ENCODE measurements at places on chromosomes 7 and 10.

GRCh38 chr10:85544956-85545355, 821.6 kb downstream of the GRID1 start:
- no peak for DNase-seq

GRCh38 chr10:26448706-26449435, 10.7 kb downstream of the APBB1IP start:
- peak; percentile 58 for DNase-seq

DNA sequence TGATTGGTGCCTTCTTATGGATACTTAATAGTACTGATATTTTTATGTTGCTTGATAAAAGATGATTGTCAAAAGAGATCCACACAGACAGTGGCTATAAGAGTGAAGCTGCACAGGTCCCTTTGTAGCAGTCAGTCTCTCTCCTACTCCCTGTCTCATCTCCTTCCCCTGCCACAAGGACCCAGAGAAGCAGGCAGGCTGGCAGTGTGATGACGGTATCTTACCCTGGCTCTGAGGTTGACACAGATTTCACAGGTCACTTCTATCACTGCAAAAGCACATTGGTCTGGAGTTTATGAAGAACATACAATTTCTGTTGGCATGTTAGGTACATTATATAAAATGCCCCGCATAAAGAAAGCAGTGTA, 64.4 kb upstream of the AHR start:
- DNase-seq: peak; percentile 41

- no peak for DNase-seq
Observed at GRCh38 chr7:13198036-13198435, 510.6 kb downstream of the ARL4A start.

- DNase-seq: no peak
Observed at GRCh38 chr10:130175074-130175473, 38.9 kb downstream of the GLRX3 start.

DNA sequence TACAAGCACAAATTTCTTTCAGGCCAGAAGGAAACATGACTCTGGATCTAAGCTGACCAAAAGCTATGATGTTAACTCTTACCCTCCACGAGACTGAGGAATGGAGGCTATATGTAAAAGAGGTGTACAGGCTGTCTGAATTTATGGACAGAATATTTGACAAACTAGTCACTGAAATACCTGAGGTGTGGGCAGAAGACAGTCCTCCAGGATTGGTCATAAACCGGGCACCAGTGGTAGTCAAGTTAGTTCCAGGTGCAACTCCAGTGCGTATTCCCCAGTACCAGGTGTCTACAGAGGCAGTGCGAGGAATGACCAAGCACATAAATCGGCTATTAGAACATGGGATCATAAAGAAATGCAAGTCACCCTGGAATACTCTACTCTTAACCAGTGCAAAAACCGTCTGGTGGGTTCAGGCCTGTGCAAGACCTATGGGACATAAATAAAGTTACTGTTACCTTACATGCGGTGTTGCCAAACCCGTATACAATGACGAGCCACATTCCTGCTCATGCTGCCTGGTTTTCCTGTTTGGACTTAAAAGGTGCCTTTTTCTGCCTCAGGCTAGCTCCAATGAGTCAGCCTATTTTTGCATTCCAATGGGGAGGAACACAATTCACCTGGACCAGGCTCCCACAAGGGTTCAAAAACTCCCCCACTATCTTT, 6.7 kb upstream of the CYREN start:
- DNase-seq: no peak

All from activated CD4-positive, alpha-beta T cell treated with anti-CD3 and anti-CD28 coated beads, Interleukin-2, amount 50 U/mL, for 1 hour (primary cell).